CD4-positive, alpha-beta T cell (primary cell): ENCODE measurements at places on chromosomes 12 and 14.

- no peak for DNase-seq
Measured at GRCh38 chr14:95250936-95251335, 68.8 kb downstream of the CLMN start.

- no peak for DNase-seq
Measured at GRCh38 chr12:2348482-2348852, 295.7 kb downstream of the CACNA1C start.

DNA sequence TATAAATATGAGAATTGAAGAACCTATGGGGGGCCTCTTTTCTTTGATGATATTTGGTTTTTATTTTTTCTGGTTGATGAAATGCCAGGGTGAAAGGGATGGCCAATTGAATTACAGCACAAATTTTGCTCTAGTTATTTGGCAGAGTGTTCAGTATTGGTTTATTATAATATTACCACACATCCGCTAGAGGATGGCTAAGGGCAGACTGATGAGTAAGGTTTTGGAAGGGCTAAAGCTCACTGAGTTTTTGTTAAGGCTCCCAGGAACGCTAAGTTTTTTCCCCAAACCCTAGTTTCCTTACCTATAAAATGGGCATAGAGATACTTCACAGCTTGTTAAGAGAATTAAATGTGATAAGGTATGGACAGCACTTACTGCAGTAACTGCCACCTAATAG lies 34.3 kb upstream of the LRRC10 start:
- DNase-seq: no peak

DNA sequence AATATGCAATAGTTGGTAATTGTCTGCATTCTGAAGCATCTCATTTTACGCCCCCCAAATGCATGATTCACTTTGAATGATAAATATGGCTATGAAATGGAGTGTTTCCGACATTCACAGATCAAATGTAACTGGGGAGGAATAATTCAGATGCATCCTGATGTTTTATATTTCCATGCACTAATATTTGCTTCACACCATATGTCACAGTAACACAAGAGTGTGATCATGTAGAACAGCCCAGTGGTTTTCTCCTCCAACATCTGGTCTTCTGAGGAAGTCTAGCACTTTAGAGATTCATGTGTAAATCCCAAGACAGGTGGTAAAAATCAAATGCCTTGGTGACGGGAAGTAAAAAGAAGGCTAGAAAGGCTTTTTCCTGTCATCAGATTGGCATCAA lies 273.1 kb downstream of the DIO2 start:
- no peak for DNase-seq

GRCh38 chr14:91727121-91727520 lies 4.8 kb downstream of the CATSPERB start:
- DNase-seq: no peak

- no peak for DNase-seq
Measured at GRCh38 chr12:126418400-126418799, 1353.2 kb downstream of the AACS start.

- DNase-seq: no peak
Measured at GRCh38 chr14:105377555-105378182, 20.7 kb upstream of the TEX22 start.

DNA sequence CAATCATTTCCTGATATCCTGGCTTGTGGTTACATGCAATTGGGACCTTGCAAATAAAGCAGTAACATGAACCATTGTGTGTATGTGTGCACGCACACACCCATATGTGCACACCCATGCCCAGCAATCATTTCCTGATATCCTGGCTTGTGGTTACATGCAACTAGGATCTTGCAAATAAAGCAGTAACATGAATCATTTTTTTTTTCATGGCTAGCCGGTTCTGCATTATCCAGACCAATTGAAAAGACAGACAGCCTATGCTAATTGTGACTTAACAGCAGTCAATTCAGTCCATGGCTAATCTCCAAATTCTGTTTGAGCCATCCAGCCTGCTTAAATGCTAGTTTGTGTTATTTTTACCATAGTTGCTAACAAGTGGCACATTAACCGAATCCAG lies 134.3 kb downstream of the TTC7B start:
- no peak for DNase-seq

DNA sequence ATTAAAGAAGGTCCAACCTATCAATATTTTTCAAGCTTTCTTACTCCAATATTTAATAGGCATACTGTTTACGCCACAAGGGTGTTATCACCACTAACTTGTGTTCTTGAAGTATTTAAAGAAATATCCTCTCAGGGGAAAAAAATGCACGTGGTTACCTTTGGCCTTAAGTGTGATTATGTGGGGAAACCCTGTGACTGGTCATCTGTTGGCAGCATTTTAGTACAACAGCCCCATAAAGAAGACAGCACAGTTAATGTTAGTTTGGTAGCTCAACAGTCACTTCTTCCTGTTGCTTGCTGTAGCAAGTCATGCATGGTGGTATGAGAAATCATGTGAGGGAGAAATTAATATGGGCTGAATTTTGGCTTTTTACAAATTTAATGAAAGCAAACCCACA lies 1021.5 kb upstream of the TMEM132C start:
- DNase-seq: no peak

DNA sequence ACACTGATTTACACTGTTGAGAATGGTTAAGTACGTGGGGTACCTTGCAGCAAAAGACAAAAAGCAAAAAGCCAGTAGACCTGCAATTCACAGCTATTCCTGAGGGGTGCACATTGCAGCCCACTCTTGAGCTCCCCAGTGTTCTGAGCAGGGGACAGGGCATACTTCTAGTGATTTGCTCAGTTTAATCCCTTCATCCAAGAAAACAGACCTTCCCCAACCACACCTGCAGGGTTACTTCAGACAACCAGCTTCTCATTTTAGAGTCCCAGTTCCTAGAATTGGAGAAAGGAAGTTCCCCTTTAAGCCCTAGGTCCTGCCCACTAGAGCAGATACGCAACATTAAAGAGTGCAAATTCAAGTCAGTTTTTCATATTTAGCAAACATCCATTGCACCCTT lies 3.6 kb upstream of the WSB2 start:
- DNase-seq: no peak

GRCh38 chr14:51216602-51217001 lies 23.4 kb upstream of the TMX1 start:
- DNase-seq: no peak

GRCh38 chr12:51672334-51672733 lies 81.3 kb downstream of the SCN8A start:
- no peak for DNase-seq

- peak; percentile 51 for DNase-seq
Measured at GRCh38 chr12:103495469-103496456, at the start of gene C12orf42. TSS of gene C12orf42 (minus strand) at chr12:103495968. CDS start at chr12:103478426, 17,542 bp downstream.
